ENCODE measurements at places on chromosomes 7 and 10.

GRCh38 chr7:47639495-47640110 lies 57.7 kb upstream of the TNS3 start:
- DNase-seq, result no peak

DNA sequence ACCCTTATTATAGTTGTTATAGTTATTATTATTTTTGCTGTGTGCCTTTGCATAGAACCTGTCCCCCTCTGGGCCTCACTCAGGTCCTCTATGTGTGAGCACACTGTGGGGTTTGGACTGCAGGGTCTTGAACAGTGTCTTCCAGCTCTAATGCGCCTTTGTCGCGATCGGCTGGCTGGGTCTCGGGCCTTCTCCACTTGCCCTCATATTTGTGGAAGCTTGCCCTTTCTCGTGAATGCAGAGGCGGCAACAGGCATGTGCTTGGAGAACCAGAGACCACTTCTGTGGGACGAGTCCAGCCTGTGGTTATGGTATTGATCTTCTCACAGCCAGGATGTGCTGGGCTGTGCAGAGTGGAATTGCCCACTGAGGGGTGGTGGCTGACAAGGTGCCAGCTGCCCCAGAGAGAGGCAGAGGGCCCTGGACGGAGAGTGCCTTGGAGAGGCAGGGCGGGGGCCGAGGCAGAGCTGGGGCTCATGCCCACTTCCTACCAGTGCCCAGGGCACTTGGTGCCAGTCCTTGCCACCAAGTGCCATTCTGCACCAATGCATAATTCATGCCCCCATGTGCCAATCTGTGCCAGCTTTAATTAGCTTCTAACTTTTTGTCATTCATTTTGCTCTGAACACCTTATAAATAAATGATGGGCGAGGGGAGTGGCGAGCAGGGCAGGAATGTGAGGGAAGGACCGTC lies 6.8 kb upstream of the CDH23 start:
- DNase-seq, result no peak

GRCh38 chr10:119020627-119020946 lies 8.9 kb upstream of the NANOS1 start:
- DNase-seq, result no peak

GRCh38 chr7:14676896-14677295 lies 225.7 kb downstream of the DGKB start:
- no peak for DNase-seq

DNA sequence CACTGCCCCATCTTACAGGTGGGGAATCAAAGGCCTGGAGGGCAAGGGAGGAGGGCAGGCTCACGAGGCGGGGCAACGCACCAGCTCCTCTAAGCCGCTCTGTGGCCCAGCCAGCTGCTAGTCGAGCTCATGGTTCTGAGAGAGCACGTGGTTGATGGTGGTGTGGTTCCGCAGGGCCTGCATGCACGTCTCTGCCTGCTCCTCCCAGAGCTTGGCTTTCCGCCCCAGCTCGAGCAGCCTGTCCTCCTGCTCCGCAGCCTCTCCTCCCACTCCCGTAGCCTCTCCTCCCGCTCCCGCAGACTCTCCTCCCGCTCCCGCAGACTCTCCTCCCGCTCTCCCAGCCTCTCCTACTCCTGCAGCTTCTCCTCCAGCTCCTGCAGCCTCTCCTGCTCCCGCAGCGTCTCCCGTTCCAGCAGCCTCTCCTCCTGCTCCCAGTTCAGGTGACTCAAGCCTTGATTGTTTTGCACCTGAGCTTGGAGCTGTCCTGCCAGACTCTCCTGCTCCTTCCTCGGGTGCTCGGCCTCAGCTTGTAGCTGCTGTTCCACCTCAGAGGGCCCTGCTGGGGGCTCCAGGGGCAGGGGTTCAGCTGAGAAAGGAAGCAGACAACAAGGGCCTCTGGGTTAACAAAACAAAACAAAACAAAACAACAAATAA lies 19.1 kb upstream of the MTPAP start:
- no peak for DNase-seq

GRCh38 chr10:86632009-86632800 lies 22.1 kb upstream of the OPN4 start:
- no peak for DNase-seq

DNA sequence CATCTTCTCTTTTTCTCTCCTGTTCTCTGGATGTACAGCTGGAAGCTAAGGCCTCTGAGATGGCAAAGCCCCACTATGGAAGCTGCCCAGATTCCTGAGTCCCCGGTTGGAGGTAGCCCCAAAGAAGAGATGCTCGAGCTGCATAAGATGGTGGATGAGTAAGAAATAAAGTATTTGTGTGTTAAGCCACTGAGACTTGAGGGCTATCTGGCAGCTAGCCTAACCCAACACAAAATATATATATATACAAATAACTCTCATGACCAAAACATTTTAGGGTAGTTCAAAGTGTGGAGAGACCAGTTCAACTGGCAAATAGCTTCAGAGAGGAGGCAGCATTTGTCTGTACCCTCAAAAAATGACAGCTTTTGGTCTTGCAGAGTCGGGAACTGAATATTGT lies 72.4 kb upstream of the PDE1C start:
- DNase-seq, result no peak

- no peak for DNase-seq
These were observed 58.9 kb upstream of the SHH start for GRCh38 chr7:155871211-155871610.

DNA sequence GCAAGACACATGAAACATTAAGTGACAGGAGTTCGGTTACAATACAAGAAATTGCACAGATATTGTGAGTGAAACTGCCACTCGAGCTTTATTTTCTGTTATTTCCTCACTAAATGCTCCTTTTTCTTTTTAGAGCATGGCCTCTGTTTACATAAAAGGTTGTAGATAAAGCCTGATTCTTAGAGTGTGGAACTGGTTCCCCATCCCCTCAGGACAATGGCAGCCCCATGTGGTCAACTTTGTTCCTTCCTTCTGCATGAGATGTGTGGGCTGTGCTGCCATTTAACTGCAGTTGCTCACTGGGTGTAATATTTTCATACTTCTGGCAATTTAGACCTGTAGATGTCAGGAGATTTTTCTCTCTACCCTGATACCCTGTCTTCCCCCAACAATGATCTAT lies 70.2 kb downstream of the LRGUK start:
- no peak for DNase-seq

GRCh38 chr10:110784198-110784597 lies 87.5 kb upstream of the PDCD4 start:
- DNase-seq, result no peak

DNA sequence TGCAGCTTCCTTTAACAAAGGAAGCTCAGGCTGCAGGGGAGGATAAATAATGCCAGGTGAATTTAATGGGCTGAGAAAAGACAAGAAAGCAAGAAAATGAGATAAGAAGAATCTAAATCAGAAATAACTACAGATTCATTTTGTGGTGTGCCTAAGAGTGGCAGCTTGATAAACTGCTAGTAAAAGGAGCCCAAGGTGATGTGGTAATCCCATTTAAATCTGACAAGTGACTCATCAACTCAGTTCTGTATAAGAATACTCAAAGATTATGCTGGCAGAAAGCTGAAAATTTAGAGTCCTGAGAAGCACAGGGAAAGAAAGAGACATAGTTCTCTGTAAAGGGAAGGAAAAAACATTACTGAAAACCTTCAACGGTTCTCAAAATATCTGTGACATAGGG lies 109.4 kb upstream of the PDE1C start:
- DNase-seq, result no peak

DNA sequence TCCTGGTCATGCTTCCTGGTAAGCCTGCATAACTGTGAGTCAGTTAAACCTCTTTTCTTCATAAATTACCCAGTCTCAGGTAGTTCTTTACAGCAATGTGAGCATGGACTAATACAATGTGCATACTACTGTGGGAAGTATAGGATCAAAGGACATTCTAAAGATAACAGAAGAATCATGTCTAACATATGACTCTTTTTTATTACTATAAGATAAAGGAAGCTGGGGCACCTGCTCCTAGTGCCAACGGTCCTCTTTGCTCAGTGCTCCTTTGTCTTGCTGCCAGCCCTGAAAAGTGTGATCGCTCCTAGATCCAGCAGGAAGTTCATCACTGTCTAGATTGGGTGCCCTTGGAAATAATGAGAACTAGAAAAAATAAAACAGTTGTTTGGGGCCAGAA lies 143.3 kb upstream of the NOBOX start:
- no peak for DNase-seq

DNA sequence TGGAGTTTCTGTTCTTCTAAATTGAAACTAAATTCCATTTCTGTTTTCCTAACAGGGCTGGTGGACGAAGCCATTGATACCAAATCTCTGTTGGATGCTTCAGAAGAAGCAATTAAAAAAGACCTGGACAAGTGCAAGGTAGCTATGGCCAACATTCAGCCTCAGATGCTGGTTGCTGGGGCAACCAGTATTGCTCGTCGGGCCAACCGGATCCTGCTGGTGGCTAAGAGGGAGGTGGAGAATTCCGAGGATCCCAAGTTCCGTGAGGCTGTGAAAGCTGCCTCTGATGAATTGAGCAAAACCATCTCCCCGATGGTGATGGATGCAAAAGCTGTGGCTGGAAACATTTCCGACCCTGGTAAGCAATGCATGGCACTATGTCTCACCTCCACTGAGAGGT lies 45.6 kb downstream of the AP3M1 start:
- DNase-seq, result no peak

DNA sequence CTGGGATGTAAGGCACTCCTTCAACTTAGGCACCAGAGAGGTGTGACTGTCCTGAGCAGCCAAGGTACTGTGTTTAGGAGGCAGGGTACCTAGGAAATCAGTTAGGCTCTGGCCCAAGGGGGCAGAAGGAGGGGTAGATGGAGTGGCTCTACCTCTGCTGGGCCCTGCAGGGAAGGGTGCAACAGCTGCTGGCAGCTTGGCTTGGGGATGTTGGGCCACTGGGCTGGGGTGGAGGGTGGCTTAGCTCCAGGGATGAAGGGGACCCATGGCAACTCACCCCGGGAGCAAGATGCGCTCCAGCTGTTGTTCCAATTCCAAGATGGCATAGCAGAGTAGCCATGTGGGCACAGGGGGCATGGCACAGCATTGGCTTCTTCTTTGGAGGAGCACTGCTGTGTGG lies 42.1 kb downstream of the NEURL1 start:
- DNase-seq, result no peak

GRCh38 chr10:324593-324992 lies 189.3 kb downstream of the ZMYND11 start:
- no peak for DNase-seq

DNA sequence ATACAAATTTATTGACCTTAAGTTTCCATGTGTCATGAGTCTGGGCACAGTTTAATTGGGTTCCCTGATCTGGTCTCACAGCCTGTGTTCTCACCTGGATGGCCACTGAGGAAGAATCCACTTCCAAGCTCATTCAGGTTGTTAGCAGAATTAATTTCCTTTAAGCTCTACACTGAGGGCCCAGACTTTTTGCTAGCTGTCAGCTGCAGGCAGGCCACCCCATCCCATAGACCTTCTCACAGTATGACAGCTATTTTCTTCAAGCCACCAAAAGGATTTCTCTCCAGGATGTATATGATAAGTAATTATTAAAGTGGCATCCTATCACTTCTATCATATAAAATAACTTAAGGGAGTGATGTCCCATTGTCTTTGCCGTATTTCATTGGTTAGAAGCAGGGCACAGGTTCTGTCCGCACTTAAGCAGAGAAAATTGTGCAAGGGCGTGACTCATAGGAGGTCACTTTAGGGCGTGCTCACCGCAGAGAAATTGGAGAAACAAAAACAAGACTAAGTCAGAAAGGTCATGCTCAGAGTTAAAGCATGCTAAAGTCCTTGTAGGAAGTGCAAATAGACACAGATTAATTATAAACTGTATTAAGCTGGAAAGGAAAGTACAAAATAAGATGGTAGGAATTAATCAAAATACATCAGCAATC lies 109.9 kb downstream of the AHR start:
- no peak for DNase-seq

GRCh38 chr7:36742911-36743775 lies 18.8 kb upstream of the AOAH start:
- DNase-seq, result no peak

- no peak for DNase-seq
These were observed 31.2 kb downstream of the JAKMIP3 start for GRCh38 chr10:132096863-132097478.

DNA sequence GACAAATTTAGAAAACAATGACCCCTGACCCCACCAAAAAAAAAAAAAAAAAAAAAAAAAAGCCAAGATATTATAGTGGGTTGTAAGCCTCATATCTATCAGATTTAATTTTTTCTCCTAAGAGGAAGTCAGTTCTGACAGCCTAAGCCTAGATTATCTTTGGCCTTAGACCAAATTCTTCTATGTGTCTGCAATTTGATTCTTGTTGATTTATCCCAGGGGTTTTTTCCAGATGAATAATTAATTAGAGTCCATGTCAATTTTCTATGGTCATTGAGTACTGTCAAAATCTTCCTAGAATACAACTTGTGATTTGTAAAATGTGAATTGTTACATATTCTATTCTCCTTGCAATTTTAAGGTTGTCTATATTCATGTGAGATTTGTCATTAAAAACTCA lies 151.6 kb upstream of the CACNA2D1 start:
- DNase-seq, result no peak

GRCh38 chr7:154997840-154998370 lies 5.0 kb downstream of the PAXIP1 start:
- DNase-seq, result no peak

DNA sequence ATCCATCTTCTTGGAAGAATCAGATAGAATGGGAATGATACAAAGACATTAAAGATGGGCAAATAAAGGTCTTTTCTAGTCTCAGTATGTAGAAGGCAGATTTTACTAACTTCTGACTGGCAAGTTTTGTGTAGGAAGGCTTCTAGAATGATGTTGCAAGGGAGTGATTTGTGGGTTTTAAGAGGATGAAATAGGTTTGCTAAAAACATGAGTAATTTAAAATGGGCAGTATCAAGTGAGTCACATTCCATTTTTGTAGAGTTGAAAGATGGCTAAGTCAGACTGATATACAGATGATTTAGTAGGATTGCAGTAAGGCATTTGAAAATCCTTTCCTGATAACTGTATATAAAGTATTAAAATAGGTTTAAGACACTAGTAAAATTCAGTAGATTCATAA lies 777.4 kb downstream of the SORCS1 start:
- no peak for DNase-seq

- no peak for DNase-seq
These were observed 171.7 kb upstream of the INSYN2A start for GRCh38 chr10:127368101-127368500.

- DNase-seq, result no peak
These were observed 16.9 kb upstream of the PRF1 start for GRCh38 chr10:70619271-70620019.

- DNase-seq, result no peak
These were observed 169.5 kb upstream of the SVIL start for GRCh38 chr10:29804025-29804852.

DNA sequence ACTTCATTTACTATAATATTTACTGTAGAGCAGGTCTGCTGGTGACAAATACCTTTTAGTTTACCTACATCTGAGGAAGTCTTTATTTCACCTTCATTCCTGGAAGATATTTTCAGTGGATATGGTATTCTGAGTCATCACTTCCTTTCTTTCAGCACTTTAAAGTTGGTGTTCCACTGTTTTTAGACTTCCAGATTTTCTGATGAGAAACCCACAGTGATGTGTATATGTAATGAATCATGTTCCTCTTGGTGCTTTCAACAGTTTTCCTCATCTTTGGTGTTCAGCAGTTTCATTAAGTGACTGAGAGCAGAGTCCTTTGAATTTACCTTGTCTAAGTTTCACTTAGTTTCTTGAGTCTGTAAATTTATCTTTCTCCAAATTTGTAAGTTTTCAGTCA lies 36.4 kb downstream of the COPG2 start:
- no peak for DNase-seq

- DNase-seq, result no peak
These were observed 45.9 kb upstream of the AGMO start for GRCh38 chr7:15607529-15608210.

GRCh38 chr10:70830164-70830563 lies 14.4 kb downstream of the SGPL1 start:
- DNase-seq, result no peak

All from stimulated activated CD8-positive, alpha-beta memory T cell treated with anti-CD3 and anti-CD28 coated beads, Interleukin-15, amount 100 ng/mL, for 1 hour (primary cell).